ENCODE measurements at places on chromosomes 11 and 22.

DNA sequence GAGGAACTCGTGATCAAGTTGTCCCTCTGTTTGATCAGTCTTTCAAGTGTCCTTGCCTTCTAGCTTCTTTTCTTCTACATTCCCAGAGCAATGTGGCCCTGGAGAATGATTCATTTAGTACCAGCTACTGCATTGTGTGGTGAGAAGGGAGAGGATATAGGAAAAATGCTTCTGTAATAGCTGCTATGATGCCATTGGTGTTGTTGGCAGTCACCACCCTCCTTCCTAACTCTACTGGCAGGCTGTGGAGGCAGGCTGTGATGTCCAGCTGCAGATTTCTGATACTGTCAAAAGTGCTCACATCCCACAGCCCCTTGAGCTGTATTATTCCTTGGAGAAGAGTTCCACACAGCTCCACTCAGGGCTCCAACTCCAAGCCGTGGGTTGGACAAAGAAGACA is 52.8 kb downstream of the ENDOD1 start:
- DNase-seq, result peak; percentile 31

DNA sequence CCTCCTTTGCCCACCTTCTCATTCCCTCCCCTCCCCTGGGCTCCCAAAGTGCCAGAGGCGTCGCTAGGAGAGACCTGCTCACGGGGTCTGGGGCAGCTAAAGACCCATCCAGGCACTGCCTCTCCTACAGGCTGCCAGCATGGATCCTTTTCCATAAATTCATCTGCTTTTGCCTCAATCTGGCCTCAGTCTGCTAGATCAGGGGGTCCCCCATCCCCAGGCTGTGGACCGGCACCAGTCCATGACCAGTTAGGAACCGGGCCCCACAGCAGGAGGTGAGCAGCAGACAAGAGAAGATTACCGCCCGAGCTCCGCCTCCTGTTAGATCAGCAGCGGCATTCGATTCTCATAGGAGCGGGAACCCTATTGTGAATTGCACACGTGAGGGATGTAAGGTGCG is 12.3 kb downstream of the LTO1 start:
- DNase-seq, result no peak

DNA sequence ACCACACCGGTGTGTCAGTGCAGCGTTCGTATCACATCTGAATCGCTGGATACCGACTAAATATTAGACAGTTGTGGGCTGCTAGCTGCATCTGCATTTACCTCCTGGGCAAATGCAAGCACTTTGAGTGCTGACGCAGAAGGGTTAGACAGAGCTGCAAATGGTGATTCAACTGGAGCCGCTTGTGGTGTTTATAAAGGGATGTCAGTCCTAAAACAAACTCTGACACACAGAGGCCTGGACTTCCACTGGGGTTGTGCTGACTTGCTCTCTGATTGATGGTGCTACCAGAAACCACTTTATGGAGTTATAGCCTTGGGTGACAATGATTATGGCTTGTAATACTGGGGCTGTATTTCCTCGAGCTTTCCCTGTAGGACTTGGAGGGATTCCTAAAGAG is 374.4 kb downstream of the NTM start:
- peak; percentile 17 for DNase-seq

DNA sequence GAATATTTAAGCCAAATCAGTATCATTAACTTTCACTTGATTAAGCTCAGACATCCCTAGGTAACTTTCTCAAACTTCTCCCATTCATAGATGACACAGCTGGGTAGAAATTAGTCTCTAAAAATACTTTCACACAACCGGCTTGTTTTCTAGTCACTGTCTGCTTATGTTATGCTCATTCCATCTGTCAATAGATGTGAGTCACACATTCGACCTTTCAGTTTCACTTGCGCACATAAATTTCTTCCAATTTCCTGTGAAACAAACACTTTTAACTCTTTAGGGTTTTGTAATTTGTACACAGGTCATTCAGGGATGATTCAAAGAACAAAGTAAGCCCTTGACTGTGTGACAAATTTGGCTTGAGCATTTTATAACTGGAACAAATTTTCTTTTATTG is 723.0 kb downstream of the KCNA4 start:
- DNase-seq, result peak; percentile 43

DNA sequence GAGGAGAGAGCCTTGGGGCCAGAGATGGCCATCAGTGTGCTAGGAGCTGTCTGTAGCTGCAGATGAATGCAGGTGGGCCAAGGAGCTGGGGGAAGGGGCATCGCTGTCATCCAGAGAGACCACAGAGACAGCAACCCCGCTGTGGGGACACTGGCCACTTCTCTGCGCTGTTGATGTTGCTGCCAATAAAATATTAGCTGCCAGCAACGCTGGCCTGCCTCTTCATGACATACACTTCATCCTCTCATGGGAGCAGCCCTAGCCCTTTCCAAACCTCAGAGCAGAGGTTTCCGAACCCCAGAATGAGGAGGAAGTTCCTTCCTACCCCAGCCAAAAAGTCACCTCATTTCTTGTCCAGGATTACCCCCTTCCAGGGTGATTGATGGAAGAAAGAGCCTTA is 106.2 kb downstream of the PARVA start:
- DNase-seq, result no peak

- no peak for DNase-seq
Observed at GRCh38 chr11:117834838-117835443, 10.4 kb upstream of the FXYD2 start.

GRCh38 chr11:33953289-33953688 is 61.4 kb upstream of the LMO2 start:
- DNase-seq, result no peak

GRCh38 chr22:45832180-45832579 is 144.8 kb downstream of the WNT7B start:
- DNase-seq, result no peak

DNA sequence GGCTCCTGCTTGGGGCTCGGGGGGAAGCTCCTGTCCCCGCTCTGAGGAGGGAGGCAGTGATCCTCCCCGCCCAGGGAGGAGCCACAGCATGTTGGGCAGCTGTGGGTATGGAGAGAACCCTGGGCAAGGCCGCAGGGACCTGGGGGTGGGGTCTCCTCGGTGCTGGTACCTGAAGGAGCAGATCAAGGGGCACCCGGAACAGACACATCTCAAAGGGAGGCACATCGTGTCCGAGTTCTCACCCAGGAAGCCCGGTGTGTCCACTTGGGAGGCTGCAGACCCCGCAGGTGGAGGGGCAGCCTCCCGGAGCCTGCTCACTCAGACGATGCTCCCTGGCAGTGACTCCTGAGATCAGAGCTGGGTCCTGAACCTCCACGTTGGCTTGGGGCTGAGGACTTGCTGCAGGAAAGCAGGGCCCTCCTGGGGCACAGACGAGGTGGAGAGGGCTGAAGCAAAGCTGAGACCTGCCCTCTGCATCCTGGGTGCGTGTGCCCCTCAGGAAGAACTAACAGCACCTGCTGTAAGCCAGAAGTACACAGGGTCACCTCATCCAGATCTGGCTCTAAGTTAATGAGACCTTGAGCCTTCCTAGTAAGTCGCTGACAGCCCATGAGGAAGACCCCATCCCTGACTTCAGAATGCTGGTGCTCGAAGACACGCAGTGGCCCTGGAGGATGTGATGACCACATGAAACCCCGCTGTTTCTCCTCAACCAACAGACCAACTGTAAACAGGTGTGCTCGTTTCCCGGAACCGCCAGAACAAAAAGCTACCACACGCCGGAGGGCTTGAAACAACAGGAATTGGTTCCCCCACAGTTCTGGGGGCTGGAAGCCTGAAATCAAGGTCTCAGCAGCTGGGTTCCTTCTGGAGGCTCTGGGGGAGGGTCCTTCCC is 5.9 kb upstream of the OSBPL5 start:
- no peak for DNase-seq

DNA sequence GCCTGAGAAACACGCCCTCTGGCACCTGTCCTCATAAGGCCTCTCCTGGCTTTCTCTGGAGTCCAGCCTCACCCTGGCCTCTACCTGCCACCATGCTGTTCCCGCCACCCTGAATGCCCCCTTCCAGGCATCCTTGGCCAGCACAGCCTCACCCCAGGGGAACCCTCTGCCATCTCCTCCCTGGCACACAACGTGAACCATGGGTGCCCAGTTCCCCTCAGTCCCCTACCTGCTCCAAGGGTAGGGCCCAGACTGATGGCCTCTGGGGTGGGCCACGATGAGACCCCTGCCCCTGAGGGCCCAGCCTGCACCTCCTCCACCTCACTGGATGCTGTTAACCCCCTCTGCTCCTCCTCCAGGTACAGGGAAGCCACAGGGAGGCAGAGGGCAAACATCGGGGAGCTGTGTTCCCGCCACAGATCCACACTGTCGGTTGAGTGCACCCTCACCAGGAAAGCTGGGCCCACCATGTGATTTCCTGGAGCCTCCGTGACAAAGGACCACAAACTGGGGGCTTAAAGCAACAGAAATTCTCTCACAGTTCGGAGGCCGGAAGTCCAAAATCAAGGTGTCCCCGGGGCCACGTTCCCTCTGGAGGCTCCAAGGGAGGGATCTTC is 169.6 kb downstream of the BRD1 start:
- DNase-seq, result no peak

DNA sequence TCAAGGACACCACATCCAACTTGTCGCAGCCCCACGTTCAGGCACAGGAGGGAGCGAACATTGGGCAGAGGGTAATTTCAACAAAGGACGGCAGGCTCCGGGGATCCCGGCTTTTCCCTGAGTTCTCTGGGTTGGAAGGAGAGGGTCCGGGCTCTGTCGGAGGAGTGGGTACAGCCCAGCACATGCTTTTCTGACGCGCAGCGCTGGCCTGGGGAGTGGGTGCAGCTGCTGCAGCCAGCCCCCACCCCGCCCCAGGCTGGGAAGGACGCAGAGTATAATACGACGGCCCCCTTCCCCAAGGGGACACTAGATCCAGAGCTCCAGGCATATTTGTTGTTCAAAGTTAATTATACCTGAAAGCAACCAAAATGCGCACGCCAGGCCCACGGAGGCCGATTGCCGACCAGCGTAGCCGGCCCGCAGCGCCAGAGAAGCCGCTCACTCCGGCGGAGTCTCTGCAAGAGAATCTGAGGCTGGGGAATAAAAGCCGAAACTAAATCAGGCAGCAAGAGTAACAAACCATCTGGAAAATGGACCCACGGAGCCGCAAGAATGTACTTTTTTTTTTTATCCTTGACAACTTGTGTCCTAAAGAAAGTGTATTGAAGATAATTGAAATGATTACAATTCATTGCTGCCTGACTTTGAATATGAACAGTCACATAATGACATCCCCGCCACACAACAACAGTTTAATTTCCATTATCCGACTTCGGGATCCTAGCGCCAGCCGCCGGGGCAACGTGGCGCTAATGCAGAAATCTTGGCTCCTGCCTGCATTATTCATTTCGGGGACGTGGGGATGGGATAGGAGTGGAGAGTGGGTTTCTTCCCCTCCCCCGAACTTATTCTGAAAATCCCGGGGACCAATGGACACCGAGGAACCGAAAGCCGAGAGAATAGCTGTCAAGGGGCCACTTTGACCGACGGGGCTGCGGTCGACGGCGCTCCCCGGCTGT is 14.0 kb upstream of the PAX6 start:
- no peak for DNase-seq

DNA sequence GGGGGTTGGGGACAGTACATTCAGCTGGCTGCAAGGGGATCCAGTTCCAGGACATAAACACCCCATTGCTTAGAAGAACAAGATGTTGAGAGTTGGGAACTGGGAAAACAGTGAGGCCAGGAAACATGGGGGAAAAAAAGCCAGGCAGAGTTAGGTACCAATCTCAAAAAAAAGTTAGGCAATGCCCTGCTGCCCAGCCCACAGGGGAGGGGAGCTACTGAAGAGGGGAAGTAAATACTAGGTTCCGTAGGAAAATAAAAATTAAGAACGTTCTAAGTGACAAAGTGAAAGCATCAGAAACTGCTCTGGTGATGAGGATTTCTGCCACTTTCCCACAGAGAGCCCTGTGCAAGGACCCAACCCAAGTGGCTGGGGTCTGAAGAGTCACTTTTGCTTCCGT is 12.0 kb downstream of the SPTBN2 start:
- no peak for DNase-seq

DNA sequence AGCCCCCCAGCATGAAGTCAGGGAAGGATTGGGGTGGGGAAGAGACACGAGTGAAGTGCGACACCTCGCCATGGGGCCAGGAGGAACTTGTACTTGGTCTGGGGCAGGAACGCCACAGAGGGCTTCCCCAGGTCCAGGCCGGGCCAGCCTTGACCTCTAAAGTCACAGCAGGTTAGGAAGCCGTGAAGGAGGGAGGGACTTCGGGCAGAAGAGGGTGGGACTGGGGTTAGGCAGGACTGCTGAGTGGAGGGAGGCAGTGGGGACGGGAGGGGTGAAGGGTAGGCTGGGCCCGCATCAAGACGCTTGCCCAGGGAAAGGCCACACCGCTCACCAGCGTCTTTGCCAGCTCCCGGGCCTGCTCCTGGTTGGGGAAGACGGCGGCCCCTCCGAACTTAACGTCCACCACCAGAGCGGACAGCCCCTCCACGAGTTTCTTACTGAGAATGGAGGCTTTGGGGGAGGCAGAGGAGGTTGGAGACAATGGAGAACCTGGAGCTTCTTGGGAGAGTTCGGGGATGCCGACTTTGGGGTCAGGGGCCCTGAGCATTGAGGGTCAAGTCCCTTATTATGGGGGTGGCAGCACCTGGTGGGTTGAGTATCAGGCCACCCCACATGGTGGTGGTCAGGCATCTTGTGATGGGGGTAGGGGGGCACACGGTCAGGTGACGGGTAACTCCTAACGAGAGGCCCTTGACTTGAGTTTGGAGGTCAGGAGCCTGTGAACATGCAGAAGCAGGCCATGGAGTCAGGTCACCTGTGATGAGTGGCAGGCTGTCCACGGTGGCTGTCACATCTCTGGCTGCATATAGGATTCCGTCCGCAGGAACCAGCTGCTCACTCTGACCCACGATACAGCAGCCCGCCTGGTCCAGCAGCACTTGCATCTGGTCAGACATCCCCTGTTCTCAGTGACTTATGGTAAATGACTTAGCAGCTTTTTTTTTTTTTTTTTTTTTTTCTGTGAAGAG is 1.7 kb upstream of the SCO2 start:
- peak; percentile 66 for DNase-seq

DNA sequence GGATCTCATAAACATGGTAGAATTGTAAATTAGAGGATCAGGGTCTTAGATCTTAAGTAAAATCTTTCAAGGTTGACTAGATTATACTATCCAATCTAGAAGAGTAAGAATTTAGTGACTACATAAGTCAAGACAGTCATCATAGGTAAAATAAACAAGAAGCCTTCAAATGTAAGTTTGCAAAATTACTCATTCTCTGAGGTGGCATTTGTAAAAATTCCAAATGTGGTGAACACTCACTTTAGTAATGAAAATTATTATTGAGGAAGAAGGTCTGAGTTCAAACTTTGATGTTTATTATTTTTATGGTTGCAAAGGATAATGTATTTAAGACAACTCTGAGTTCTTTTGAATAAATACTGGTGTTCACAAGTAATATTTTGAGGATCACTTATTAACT is 4.6 kb downstream of the HYLS1 start:
- no peak for DNase-seq

DNA sequence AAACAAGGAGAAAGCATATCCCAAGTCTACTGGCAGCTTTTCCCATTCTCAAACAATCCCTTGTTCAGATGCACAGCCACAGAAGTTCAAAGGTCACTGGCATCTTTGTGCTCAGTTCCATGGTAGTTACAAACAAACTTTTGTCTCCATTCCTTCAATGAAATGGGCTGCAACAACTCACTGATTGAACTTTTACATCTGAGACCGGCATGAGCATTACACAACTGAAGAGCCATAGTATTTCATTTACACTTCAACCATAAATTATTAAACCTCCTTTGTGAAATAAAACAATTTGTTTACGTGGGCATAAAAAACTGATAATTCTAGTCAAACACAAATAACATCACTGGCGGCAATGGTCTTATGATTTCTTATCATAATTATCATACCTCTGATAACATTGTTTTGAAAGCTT is 67.8 kb upstream of the ARHGAP32 start:
- no peak for DNase-seq

GRCh38 chr11:128400382-128401203 is 186.8 kb downstream of the ETS1 start:
- peak; percentile 72 for DNase-seq

- no peak for DNase-seq
Observed at GRCh38 chr22:48396785-48397530, 1430.7 kb downstream of the BRD1 start.
